ENCODE measurements at places on chromosomes 6 and 20.

DNA sequence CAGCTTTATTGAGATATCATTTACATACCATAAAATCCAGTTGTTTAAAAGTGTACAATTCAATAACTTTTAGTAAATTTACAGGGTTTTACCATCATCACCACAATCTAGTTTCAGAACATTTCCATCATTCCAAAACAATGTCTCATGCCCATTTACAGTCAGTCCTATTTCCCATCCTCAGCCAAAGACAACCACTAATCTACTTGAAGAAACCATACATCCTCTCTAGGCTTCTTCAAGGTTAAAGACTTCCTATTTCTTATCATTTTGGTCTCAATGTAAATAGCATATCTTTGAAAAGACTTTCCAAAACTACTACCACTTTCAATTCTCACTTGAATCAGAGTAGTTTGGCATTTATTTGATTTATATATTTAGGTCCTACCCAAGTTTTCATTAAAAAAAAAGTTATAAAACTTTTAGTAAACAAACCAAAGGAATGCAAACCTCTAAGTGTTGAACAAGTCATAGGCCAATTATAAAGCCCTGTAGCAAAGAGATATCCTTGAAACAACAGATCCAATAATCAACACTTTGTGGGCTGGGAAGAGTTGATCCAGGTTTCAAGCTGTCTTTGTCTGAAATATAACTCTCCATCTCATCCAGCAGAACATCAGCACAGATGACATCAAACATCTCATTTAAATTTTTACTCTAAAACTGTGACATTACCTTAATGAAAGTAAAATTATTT lies 211.3 kb upstream of the RUNX2 start:
- DNase-seq = no peak

DNA sequence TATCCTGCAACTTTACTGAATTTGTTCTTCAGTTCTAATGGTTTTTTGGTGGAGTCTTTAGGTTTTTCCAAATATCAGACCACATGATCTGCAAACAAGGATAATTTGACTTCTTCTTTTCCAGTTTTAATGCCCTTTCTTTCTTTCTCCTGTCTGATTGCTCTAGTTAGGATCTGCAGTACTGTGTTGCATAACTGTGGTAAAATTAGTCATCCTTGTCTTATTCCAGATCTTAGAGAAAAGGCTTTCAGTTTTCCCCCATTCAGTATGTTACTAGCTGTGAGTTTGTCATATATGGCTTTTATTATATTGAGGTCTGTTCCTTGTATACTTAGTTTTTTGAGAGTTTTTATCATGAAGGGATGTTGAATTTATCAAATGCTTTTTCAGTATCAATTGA lies 4.3 kb downstream of the MICA start:
- DNase-seq = no peak

DNA sequence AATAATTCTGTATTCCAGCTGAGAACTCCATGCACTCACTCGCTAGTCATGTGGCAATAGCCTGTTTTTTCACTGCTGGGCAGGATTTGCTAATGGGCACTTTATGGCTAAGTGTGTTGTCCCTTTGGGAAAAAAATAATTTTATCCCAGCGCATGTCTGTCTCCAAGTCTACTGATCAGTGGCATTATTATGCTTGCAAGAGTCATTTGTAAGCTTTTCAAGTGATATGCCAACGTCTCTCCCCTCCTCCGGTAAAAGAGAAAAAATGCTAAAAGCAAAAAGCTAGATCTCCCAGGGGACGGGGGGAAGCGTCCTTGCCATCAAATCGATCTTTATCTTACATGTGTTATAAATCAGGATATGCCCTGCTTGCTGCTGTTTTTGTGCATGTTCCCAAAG lies 407.7 kb downstream of the CDH26 start:
- no peak for DNase-seq

DNA sequence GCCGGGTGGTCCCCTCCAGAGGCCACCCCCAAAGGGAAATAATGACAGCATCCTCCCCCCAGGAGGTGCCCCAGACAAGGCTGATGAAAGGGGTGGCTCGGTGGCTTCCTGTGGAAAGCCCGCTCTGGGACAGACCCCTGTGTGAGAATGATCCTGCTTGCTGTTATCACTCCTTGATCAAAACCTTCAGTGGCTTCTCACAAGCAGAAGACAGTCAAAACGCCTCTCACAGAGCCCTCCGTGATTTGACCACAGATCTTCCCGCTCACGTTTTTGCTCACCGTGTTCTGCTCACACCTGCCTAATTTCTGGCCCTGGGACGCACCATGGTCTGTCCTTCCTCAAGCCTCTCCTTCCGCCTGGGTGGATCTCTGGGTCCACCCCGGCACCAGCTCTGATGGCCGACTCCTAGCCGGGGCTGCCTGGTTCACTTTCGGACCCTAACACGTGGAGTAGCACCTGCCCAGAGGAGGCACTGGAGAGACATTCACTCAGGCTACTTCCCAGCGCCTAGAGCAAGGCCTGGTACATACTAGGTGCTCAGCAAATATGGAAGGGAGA lies 210.4 kb downstream of the ANKRD60 start:
- peak; percentile 20 for DNase-seq

- peak; percentile 20 for DNase-seq
Measured at GRCh38 chr6:88167352-88167937, 1.3 kb upstream of the CNR1 start.

- no peak for DNase-seq
Measured at GRCh38 chr6:53771785-53772624, 22.8 kb upstream of the LRRC1 start.

DNA sequence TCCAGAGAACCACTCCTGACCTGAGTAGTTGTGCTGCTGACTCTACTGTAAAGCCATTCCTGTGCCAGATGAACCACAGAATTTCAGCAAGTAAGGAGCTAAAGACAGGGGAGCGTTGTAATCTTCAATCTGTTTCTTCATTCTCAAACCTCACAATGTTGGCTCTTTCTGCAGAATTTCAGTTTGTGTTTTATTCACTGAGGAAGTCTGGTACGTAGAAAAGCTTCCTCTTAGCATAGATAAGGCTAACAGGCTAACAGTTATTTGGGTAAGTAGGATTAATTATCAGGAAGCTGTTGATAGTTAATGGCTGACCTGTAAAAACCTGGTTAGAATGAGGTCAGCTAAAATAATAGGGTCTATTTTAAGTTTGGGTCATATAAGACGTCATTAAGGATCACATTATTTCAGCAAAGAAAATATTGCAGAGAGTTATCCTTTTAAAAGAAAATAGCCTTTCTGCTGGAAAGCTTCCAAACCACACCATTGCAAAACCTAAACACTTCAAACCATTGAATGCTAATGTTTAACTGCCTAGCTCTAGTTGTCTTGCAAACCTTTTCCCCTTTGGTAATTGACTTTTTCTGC lies 14.1 kb upstream of the TENT5A start:
- no peak for DNase-seq

DNA sequence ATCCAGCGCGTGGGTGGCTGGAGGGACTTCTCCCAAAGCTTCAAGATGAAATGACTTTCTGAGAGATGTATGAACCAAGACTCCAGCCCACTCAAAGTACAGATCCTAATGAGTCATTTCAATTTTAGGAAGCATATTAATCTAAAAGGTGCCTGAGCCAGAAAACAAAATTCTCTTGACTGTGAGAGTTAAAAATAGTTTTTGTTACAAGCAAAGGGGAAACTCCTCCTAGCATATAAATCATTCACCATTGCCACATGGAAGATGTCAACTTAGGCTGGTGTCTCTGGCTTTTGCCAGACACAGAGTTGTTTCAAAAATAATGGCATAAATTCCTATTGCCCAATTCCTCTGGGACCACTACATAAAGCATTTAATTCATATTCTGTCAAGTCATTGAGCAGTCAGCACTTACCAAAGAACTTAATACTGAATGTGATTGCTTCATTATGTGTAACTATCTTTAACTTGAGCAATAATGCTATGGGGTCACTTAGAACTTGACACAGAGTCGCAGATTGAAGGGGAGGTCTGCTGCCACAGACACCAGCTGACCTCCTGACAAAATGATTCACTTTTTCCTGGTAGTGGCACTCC lies 280.6 kb downstream of the SLC35F1 start:
- peak; percentile 9 for DNase-seq

DNA sequence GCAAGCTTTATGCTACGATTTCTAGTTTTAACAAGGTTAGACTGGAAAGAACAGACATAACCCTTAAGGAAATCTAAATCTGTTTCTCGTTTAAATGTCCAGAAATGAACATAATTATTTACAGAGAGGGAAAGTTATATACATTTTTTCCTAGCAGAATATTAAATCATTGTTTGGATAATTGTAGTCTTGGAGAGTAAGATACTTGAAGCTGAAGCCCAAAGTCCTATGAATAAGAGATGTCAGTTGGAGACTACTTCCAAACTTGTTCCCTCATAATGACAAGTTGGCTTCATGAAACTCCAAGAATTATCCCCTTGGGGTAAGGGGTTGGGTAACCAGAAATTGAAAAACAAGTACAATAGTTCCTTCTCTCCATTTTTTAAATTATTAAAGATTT lies 911.1 kb upstream of the MAN1A1 start:
- DNase-seq = no peak

GRCh38 chr6:49479308-49479970 lies 16.3 kb downstream of the CENPQ start:
- DNase-seq = no peak

GRCh38 chr6:88145298-88145963 lies 20.7 kb downstream of the CNR1 start:
- DNase-seq = no peak

- no peak for DNase-seq
Measured at GRCh38 chr20:7333841-7334240, 566.4 kb downstream of the BMP2 start.

GRCh38 chr6:47722194-47722593 lies 23.8 kb downstream of the ADGRF4 start:
- no peak for DNase-seq

DNA sequence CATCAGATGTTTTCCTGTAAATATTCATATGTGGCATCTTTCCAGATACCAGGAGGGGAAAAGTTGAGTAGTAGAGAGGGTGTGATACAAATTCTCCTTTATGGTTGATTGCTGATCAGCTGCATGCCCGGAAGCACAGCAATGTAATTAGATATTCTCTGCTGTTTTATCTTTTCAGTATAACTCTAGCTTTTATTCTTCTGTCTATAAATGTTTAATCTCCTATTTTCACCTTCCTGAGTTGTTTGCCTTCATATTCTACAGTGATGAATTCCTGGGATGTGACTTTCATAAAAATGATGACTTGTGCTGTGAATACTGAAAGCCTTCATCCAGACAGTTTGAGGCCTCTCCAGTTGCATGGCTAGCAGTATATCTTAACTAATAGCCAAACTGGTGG lies 53.7 kb downstream of the SH3BGRL2 start:
- DNase-seq = no peak

- no peak for DNase-seq
Measured at GRCh38 chr20:38315290-38315966, 11.5 kb downstream of the BPI start.

- DNase-seq = no peak
Measured at GRCh38 chr6:74764486-74764885, 441.4 kb downstream of the COL12A1 start.

- DNase-seq = no peak
Measured at GRCh38 chr6:39982720-39983119, 48.5 kb upstream of the MOCS1 start.

- DNase-seq = no peak
Measured at GRCh38 chr6:48426636-48427035, 315.6 kb upstream of the PTCHD4 start.

- no peak for DNase-seq
Measured at GRCh38 chr6:85470023-85470410, 20.1 kb downstream of the NT5E start.

- DNase-seq = no peak
Measured at GRCh38 chr6:27470023-27470422, 2.9 kb downstream of the ZNF184 start.

- no peak for DNase-seq
Measured at GRCh38 chr6:46509981-46510510, 18.8 kb upstream of the RCAN2 start.

GRCh38 chr20:22214296-22214695 lies 370.1 kb downstream of the FOXA2 start:
- no peak for DNase-seq

DNA sequence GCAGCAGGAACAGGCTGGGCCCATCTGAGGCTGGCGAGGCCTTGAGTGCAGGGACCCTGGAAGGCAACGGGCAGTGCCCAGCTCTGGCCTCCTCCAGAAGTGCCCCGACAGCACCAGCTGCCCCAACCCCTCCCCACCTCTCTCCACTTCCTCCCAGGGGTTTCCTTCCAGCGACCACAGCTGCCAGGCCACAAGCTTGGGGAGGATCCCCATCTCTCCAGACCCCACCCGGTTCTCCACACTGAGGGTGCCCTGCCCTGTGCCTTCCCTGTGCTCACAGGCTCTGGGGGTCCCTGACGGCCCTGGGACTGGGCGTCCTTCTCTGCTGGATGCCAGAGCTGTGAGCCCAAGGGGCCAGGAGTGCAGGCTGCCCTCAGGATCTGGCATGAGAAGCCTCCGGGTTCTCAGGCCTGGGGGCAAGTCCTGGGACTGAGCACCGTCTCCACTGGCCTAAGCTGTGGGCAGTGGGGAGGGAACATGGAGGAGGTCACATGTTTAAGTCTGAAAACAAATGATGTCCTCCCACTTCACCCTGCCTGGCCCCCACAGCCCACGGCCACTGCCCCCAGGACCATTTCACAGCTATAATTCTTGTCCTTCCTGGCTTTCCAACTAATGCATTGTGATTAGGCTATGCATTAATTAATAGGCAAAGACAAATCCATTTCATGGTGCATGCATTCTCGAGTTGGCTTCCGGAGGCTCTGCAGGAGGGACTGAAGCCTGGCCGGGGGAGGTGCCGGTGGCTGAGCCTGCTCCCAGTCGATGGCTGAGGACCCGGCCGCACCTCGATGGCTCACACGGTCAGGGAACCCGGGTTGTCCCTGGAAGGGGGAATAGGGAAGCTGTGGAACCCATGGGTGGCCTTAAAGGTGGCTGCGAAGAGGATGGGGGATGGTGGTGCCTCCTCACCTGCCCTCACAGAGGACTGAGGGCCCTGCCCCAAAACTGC lies 24.4 kb downstream of the BHLHE23 start:
- no peak for DNase-seq

- no peak for DNase-seq
Measured at GRCh38 chr6:75937846-75938245, 134.6 kb downstream of the IMPG1 start.

DNA sequence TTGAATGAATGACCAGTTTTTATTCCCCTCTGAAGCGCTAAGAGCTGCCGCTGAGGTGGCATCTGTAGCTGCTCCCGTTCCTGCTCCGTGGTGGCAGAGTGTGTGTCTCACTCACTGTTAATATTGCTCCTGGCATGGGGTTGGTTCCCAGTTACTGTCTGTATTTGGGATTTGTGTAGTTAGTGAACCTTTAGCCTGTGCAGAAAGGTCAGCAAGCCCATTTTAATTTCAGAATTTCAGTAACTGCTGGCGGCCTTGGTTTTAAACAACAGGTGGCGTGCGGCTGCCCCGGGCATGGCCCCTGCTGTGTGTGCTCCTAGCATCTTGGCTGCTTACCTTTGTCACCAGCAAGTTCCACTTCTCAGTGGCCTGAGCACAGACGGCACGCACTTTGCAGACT lies 54.1 kb upstream of the SLC22A1 start:
- no peak for DNase-seq

DNA sequence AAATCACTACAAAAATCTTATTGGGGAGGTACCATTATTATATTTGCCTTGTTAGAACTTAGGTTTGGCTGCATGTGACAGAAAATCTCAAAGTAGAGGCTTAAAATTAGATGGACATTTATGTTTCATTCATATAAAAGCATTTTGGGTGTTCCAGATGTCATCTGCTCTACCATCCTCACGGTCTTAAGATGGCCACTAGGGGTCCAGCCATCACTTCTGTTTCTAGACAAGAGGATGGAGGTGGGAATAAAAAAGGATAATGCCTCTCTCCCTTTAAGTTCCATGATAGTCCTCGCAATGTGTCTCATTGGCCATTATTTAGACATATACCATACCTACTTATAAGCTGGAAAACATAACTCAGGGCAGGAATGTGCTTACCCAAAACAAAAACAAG lies 929.5 kb downstream of the KIF16B start:
- DNase-seq = no peak
